ENCODE measurements at places on chromosomes 5 and 9.

GRCh38 chr5:166166071-166166470 lies 2125.4 kb upstream of the WWC1 start:
- no peak for DNase-seq

GRCh38 chr9:13860946-13861640 lies 452.8 kb downstream of the NFIB start:
- DNase-seq = no peak

DNA sequence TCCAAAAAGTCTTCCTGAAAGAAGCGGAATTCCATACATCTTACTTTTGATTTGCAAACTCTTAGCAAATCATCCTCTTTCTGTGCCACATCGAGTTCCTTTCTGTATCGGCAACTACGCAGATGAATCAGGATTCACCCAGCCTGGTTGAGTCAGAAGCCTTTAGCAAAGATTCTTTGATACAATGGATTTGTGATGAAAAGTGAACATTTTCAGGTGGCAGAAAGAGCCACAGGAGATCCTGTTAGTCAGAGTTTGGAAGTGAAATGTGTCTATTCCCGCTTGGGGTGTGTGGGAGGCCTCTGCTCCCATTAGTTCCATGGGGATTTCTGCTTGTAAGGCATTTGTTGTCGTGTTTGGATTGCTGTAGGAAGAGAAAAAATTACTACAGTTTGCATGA lies 351.8 kb upstream of the WWC1 start:
- no peak for DNase-seq

GRCh38 chr9:133960568-133961129 lies 31.5 kb downstream of the VAV2 start:
- no peak for DNase-seq

- DNase-seq = no peak
These were observed 795.8 kb downstream of the SEMA5A start for GRCh38 chr5:8750100-8750499.

- no peak for DNase-seq
These were observed 37.1 kb downstream of the GLIS3 start for GRCh38 chr9:4262735-4263141.

- DNase-seq = peak; percentile 15
These were observed 529 bp downstream of the CSNK1A1 start for GRCh38 chr5:149550594-149551226.

GRCh38 chr5:135271533-135272310 lies 127.3 kb downstream of the MACROH2A1 start:
- no peak for DNase-seq

DNA sequence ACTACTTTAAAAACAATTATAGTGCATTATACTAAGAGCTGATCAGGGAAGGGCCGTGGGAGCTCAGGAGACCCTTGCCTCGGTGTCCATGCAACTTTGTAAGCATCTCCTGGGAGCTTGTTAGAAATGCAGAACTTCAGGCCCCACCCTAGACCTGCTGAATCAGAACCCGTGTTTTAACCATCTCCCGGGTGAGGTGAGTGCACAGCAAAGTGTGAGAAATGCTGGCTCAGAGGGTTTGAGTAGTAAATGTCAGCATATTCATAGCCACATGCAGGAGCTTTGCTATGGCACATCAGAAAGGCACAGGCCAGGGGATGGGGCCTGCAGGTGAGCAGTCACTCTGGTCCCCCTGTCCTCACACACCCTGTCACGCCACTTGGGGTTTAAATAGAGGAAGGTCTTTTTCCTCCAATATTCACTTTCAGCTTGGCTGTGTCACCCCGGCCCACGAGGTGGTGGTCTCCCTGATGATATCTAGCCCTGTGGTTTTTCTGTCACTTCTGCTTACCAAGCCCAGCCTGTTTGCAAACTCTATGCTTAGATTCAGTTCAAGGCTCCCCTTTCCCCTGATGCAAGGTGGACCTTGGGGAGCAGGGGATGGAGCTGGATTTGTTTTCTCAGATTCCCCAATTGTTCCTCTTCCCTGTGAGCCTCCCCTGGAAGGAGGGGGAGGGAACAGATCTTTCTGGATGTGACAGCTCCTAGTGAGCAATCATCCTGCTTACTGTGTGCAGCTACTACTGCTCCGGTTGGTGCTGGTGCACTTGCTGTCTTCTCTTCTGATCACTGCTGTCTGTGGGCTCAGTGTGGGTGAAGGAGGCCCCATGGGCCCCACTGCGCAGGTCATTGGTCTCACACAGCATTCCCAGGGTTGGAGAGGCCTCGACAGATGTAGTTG lies 51.8 kb upstream of the TGFBR1 start:
- no peak for DNase-seq

DNA sequence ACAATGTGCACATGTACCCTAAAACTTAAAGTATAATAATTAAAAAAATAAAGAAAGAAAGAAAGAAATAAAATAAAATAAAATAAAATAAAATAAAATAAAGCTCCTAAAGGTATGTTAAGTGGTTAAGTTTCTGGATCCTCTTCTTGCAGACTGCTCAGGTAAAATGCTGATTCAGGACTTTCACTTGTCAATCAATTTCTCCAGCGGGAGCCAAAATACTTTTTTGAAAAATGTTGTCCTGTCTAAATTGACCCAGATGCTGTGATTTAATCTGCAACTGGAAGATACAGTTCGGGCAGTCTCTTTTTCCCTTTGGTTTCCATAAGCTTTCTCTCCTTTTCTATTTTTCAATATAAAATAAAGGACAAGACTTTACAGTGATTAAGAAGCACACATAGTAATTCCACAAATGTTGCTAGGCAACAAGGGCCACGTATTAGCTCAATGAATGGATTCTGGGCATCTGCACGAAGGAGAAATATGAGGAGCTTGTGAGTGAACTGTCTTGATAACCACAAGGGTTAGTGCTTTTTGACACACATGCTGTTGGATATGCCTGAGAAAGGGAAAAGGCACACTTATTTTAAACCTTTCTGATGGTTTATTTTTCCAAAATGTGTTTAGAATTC lies 38.6 kb downstream of the HTR4 start:
- no peak for DNase-seq

DNA sequence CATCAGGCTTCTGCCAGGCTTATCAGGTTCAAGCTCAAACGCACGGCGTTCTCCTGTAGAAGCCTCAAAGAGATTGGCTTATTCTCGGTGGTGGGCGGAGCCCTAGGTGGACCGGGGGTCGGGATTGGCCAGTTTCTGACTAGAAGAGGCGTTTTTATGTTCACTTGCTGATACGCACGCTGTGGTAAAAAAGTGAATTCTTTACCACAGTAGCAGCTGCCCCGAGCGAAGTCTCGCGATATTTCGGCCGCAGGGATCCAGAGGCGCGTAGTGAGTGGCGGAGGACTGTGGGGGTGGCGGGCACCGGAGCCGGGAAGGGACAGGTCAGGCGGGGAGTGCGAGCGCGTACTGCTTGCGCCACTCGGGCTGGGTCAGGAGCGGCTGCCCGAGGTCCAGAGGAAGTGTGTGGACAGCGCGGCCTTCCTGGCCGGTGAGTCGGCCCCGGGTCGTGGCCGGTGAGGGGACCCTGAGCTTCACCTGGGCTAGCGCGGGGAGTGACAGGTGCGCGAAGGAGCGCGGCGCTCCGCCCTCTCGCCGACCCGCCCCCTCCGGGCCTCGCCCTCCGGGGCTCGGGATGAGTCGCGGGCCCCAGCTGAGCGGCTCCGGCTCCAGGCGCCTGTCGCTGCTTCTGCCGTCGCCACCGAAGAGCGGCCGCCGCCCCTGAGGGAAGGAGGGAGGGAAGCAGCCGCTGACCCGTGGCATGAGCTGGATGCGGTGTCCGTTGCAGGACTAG lies at the start of gene DMXL1:
Gene DMXL1, plus strand, starts transcription at position 260 of the 733 bp plus-strand sequence. CDS start 483 bp downstream, outside the sequence.
- DNase-seq = peak; percentile 48

GRCh38 chr5:142427015-142427364 lies 102.2 kb upstream of the SPRY4 start:
- DNase-seq = no peak

GRCh38 chr5:105688227-105688792 lies 1982.4 kb downstream of the EFNA5 start:
- no peak for DNase-seq

DNA sequence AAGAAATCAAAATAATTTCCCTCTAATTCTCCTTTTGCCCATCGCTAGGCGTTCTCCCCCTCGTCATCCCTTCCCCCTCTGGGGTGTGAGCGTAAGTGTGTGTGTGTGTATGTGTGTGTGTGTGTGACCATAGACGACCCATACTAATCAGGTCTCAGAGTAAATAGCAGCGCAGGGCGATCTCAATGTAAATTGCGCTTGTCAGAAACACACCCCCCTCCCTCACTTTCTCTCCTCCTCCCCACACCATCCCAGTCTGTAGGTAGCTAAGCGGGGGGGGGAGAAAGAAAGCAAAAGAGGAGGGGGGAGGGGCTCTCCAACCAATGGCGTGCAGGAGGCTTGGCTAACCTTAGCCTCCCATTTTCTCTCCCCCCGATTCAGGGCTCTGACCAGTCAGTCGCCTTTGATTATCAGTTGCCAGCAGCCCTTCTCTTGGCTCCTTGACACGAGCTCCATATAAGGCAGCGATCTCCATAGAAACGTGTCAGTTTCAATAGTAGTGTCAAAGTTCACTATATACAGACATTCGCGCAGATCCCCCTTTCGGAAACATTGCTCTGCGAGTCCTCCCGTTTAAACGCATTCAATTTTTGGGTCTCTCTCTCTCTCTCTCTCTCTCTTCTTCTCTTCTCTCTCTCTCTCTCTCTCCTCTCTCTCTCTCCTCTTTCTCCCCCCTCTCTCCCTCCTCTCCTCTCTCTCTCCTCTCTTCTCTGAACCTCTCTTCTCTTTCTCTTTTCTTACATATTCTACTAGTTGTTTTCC lies at the start of gene NR2F1:
Gene NR2F1, plus strand, starts transcription at position 546 of the 762 bp plus-strand sequence. CDS start 1,802 bp downstream, outside the sequence.
- no peak for DNase-seq

- DNase-seq = no peak
These were observed 109.7 kb upstream of the PCA3 start for GRCh38 chr9:76654575-76654974.

- no peak for DNase-seq
These were observed 51.8 kb downstream of the WDR36 start for GRCh38 chr5:111143910-111144309.

DNA sequence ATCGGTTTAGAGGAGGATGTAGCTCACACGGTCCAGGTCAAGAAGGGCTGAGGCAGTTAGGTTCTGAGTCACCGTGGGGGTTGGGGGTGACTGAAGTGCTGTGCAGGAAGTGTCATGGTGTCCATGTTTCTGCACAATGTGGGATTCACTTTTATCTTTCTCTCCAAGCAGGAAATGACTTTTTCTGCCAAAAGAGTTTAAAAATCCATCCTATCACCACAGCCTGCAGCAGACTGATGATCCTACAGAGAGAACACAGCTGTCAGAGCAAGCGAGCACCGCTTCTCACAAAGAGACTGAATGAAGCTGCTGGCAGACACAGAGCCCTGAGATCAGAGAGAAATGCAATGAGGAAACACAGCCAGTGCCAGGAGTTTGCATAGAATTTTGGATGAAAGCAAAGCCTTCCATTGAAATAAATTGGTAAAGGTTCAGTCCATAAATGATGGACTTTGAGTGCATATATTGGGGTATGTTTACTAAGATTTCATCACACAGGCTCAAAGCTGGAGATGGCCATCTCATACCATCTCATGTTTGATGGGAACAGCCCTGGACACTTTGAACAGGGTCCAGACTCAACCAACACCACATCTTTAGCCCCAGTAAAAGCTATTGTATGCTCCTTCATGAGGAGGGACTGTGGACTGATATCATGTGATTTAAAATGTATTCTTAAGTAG lies 213.9 kb upstream of the FBXL7 start:
- no peak for DNase-seq
